Activated CD8-positive, alpha-beta memory T cell treated with anti-CD3 and anti-CD28 coated beads for 1 hour (primary cell): ENCODE measurements at places on chromosomes 3 and 15.

DNA sequence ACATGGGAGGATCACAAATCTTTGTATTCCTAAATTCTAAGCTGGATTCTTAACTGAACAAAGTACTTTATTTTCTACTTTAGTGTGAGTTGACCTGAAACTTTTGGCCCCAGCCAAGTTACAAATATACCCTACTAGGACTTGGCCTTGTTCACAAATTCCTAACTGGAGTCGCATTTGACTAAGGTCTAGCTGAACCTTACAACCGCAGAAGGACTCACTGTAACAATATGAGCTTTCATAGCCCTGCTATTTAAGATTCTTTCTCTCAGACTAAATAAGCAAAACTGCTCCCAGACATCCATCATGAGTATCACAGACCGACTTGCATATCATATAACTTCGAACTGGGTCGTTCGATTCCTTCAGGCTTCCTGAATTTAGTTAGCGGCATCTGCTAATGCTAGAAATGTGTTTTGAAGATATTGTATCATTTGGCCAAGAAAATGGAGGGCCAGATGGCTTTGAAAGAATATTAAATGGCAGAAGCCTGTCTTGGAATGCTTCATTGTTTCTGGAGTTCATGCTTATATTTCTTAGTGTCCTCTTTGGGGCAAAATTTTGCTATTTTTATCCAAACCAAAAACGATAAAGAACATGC is 28.4 kb upstream of the ADAMTS9 start:
- DNase-seq: no peak

- DNase-seq: no peak
Observed at GRCh38 chr3:56935811-56936210, 124.7 kb upstream of the SPATA12 start.

DNA sequence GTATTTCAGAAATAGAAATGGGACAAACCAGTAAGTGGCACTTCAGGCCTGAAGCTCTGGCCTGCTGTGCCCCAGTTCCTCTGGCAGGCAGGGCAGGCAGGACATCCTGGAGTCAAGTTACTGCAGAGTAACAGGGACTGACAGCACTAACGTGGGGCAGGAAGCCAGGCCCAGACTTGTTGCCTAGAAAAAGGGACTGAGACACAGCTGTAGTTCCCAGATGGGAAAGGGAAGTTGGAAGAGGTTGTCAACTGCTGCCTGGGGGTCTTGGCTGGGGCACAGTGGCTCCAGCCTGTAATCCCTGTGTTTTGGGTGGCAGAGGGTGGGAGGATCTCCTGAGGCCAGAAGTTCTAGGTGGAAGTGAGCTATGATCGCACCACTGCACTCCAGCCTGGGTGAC is 171.9 kb downstream of the FMN1 start:
- DNase-seq: no peak

- DNase-seq: no peak
Observed at GRCh38 chr15:96209285-96209735, 121.2 kb upstream of the NR2F2 start.

DNA sequence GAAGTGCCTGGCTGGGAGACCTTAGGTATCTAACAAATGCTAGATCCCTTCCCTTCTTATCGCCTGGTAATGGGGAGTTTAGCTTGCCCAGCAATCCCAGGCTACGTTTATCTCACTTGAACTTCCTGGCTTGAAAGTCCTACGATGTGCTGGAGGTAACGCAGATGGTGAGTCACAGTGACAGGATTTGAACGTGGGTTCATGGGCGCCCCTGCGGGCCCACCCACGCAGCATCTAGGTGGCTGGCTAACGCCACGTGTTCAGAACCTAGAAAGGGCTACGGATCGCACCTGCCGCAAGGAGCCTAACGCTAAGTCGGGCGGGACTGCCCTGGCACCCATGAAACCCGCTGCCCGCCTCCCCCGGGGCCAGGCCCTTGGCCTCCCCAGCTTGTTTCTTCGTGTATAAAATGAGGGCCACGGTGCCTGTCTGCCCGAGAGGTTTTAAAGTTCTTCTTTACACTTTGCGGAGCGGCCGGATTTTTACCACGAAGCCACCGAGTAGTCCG is 600 bp upstream of the USP3 start:
- DNase-seq: peak; percentile 71

DNA sequence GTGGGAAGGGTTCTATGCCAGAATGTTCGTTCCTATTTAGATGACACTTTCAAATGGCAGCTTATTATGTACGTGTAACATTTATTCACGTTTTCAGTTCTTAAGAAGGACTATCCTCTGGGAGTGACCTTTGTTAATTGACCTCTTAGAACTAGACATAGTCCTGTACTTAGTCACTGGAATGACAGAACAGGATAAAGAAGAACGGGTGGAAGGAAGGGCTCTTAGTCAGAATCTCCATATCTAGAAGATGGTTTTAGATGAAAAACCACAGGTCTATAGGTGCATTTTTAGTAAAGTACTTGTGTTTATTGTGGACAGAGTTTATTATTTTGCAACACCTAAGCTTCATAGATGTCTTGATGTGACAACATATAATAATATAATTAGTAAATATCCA is 6.5 kb downstream of the METTL6 start:
- no peak for DNase-seq

DNA sequence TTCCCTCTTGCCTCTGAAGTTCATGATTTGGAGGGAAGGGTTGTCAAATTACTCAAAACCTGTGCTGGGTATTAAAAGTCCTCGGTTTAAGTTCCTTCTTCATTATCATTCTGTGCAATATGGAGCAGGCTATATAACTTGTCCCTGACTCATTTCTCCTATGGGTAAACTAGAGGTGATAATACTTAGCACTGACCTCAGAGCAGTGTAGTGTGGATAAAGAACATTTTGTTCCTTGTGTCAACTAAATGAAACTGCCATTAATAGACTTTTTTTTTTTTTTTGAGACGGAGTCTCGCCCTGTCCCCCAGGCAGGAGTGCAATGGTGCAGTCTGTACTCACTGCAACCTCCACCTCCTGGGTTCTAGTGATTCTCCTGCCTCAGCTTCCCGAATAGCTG is 2.2 kb upstream of the BBX start:
- DNase-seq: no peak

- DNase-seq: no peak
Observed at GRCh38 chr15:38127306-38127771, 125.3 kb upstream of the SPRED1 start.

GRCh38 chr3:71560665-71561064 is 22.9 kb downstream of the FOXP1 start:
- no peak for DNase-seq

DNA sequence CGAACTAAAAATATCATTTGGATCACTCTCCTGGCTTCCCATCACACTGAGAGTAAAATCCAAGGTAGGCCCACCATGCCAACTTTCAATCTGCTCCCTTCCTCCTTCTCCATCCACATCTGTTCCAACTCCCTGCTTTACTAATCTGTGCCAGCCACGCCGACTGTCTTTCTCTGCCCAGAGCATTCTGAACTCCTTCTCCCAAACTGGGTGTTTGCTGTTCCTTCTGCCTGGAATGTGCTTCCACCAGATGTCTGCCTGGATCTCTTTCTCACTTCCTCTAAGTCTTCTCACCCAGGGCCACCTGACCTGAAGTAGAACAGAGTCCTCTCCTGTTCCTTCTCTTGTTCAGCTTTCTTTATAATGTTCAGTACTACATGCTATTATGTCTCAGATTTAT is 5.6 kb upstream of the ARL8B start:
- no peak for DNase-seq

GRCh38 chr3:112320691-112321090 is 12.3 kb upstream of the CD200 start:
- no peak for DNase-seq

DNA sequence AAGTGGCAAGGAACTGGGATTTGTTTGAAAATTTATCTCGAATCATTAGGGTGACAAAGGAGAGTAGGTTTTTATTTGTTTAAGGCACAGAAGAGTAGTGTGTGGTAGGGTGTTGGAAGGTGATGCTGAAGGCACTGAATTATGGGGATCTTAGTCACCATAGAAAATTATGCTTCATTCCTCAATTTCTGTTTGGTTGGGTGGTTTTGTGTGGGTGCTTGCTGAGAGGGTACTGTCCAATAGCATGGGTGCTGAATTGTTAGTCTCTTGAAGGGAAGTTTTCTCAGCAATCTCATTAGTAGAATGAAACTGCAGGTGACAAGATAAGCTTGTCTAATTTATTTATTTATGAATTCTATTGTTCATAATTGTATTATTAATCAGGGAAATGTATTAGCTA is 610.9 kb downstream of the AGBL1 start:
- no peak for DNase-seq

GRCh38 chr3:53534676-53535400 is 40.4 kb downstream of the CACNA1D start:
- no peak for DNase-seq
